Activated CD8-positive, alpha-beta memory T cell treated with anti-CD3 and anti-CD28 coated beads, Interleukin-2, amount 10 ng/mL, durations not matched to agents 7 days and 5 days (primary cell): ENCODE measurements at places on chromosomes 5 and 9. TPM values are rescaled to one million over a fixed set of nuclear protein-coding genes. Genes with fewer than 3 reads are reported as not detected.

DNA sequence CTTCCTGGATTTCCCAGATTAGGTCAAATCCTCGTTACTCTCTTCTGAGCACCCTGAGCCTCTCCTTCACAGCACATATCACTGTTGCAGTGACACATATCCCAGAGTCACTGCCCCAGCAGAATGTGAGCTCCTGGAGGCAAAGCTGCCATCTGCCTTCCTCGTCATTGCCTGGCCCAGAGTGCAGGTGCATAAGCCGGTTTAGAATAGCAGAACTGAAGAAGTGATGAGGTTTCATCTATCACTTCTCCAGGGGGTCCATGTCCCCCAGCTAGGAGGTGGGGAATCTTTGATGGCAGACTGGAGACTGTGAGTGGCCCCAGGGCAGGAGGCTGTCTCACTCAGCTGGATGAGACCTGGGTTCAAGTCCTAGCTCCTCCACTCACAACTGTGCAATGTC is 25.8 kb downstream of the NIPAL4 start:
- peak overlapping the region; percentile 9 for H3K27ac ChIP-seq
- H3K36me3 ChIP-seq = peaks cover 74% of the 10 kb centered on the region
- peaks cover 49% of the 10 kb centered on the region for H3K4me1 ChIP-seq
- DNase-seq = no peak
- H3K4me3 ChIP-seq = no peak overlapping the region

DNA sequence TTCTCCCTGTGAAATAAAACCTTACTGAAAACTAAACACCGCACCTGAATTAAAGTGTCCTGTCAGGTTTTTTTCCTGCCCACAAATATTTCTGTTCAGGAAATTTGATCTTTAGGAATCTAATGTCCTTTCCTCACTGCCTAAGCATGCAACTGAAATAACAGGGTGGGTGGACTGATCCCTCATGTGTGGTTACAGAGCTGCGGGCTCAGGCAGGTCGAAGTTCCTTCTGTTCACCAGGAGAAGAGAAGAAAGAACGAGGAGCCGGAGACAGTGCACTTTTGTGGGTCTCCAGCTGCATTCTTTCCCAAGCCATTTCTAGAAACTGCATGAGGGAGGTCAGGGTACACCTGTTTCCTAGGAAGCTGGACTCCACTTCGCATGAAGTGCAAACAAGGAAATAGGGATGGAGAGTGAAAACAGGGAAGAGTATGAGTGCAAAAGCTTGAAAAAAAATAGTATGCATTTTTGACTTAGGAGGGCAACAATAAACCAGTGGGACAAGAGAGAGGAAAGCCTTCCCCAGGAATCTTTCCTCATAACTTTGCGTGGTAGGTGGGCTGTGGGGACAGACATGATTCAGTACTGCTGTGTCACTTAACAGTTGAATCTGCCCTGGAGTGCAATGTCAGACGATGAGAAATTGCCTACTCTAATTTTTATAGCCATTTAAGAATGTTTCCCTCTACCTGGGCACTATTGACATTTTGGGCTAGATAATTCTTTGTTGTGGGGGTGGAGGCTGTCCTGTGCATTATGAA is 60.3 kb downstream of the GCNT1 start:
- DNase-seq = no peak
- H3K27me3 ChIP-seq = no peaks in the 10 kb centered on the region
- H3K4me3 ChIP-seq = no peak overlapping the region
- H3K4me1 ChIP-seq = peaks cover 13% of the 10 kb centered on the region

GRCh38 chr5:19044931-19045695 is 942.9 kb downstream of the CDH18 start:
- no peak overlapping the region for H3K4me3 ChIP-seq
- H3K27ac ChIP-seq = no peak overlapping the region
- DNase-seq = no peak
- no peaks in the 10 kb centered on the region for H3K27me3 ChIP-seq
- H3K4me1 ChIP-seq = no peaks in the 10 kb centered on the region

DNA sequence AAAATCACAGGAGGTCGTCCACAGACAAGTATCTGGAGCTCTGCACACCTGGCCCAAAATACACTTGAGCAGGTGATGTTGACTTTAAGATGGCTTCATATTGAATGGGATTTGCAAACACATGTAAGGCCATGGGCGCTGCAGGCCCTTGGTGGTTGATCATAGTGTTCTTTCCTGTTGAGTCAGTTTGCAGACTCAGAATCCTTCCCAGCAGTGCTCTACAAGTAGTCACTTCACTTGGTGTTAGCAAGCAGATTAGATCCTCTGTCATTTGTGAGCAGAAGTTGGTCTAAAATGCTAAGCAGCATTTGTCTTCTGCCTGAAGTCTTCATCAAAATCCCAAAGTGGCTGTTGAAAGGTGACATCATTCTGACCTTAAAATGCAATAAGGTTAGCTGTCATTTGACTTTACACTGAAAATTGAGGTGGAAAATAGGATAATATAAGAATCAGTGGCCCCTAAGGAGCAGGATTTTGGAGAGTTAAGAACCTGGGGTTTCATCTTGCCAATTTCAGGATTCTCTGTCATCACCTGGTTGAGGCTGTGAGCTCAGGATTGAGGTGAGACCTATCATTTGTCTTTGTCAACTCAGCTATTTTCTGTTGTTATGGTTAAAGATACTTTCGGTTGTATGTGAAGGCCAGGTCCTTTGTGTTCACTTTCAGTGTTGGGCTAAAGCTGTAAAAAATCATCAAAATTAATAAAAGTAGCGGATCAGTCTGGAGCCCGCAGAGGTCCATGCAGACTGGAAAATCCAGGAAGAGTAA is 114.5 kb downstream of the LRRC70 start:
- no peaks in the 10 kb centered on the region for H3K27me3 ChIP-seq
- no peak for DNase-seq
- H3K4me1 ChIP-seq = peaks cover 4% of the 10 kb centered on the region
- no peaks in the 10 kb centered on the region for H3K36me3 ChIP-seq
- H3K27ac ChIP-seq = no peak overlapping the region
- no peak overlapping the region for H3K4me3 ChIP-seq

DNA sequence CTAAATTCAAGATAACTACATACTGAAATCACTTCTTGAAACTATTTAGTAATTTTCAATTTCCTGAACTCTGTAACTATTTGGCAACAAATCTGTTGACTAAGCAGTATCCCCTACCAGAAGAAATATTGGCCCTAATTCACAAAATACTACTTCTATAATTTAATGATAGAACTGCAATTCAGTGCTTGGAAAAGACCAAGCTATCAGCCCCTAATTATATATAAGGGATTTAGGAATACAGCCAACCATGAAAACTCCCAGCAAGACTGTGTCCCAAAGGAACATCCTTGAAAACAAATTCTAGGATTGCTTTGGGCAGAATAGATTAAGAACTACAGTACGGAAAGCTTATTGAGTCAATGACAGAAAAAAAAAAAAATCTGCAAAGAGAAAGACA is 169.2 kb downstream of the RAB3C start:
- H3K36me3 ChIP-seq = no peaks in the 10 kb centered on the region
- peaks cover 11% of the 10 kb centered on the region for H3K27me3 ChIP-seq
- no peak for DNase-seq
- H3K27ac ChIP-seq = no peak overlapping the region
- no peak overlapping the region for H3K4me3 ChIP-seq
- H3K4me1 ChIP-seq = no peaks in the 10 kb centered on the region

DNA sequence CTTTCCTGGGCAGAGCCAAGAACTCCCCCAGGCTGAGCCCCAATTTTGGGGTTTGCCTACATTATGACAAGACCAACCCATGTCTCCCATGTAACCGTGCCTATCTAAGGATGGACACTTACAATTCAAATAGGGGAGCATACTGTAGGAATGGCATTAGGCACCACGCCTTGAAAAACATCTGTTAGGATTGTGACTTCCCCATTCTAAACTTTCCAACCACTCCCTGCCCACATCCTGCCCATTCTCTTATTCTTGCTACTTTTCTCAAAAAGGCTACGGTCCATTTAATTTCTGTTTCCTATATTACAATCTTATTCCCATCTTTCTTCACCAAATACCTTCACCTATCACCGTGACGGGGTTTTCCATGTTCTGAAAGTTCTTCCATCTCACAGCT is 99.2 kb downstream of the LPAR1 start:
- H3K4me1 ChIP-seq = no peaks in the 10 kb centered on the region
- no peak overlapping the region for H3K27ac ChIP-seq
- H3K27me3 ChIP-seq = no peaks in the 10 kb centered on the region
- H3K36me3 ChIP-seq = no peaks in the 10 kb centered on the region

DNA sequence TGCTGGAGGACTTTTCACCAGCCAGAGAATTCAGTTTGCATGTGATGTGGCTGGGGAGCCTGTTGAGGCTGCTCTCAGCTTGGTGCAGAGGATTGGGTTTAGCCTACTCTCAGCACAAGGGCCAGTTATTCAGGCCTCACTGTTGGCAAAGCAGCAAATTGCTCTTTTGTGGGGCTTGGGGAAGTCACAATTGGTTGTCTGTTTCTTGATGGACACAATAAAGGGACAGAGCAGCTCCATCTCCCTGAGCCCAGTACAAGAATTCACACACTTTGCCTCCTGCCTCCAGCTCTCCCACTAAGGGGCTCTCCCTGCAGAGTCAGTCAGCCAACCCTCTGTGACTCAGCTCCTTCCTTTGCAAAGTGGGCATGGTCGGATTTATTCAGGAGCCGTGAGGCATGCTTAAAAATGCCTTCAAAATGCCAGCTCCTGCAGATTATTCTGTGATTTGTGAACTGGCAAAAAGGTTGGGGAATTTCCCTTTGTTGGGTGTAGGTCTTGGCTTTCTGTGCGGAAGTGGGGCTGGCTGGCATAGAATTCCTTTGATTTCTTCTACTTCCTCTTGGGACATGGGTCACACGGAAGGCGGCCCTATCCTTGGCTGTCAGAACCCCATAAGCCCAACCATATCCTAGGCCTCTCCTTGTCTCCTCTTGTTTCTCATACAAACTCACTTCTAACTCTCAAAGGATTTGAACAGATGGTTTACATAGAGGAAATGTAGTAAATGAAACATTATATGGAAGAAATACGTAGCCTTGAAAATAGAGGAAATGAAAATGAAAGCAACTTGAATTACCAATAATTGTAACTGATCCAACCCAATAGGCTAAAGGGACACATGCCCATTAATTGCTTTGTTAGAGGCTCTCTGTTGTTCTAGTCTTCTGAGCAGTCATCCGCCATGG is 118.7 kb upstream of the CD180 start:
- DNase-seq = no peak
- H3K27me3 ChIP-seq = no peaks in the 10 kb centered on the region
- peaks cover 1% of the 10 kb centered on the region for H3K36me3 ChIP-seq
- H3K27ac ChIP-seq = no peak overlapping the region
- H3K4me1 ChIP-seq = peaks cover 3% of the 10 kb centered on the region
- no peak overlapping the region for H3K4me3 ChIP-seq

DNA sequence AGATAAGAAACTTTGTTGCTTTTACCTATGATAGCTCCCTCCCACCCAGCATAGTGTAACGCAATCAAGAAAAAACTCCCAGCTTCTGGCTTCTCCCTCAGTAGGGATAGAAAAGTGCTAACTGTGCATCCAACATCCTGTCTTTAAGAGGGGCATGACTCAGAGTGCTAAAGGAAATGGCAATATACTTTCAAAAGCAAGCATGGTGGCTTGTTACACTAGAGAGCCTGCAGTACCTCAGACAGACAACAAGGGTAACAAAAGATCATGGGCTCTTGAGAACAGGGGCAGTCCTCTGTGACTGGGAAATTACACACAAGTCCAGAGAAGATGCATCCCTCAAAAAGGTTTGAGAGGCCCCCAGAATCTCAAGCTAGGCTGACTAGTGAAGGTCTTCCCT is 37.8 kb downstream of the PRELID2 start:
- DNase-seq = no peak
- H3K36me3 ChIP-seq = no peaks in the 10 kb centered on the region

GRCh38 chr9:78605041-78606000 is 308.4 kb downstream of the PSAT1 start:
- H3K27ac ChIP-seq = no peak overlapping the region
- no peaks in the 10 kb centered on the region for H3K27me3 ChIP-seq
- no peak overlapping the region for H3K4me3 ChIP-seq
- no peak for DNase-seq
- no peaks in the 10 kb centered on the region for H3K4me1 ChIP-seq
- H3K36me3 ChIP-seq = no peaks in the 10 kb centered on the region

GRCh38 chr5:135266303-135266635 is 132.8 kb downstream of the MACROH2A1 start:
- no peak for DNase-seq
- H3K27ac ChIP-seq = no peak overlapping the region
- no peaks in the 10 kb centered on the region for H3K4me1 ChIP-seq
- no peaks in the 10 kb centered on the region for H3K36me3 ChIP-seq
- no peak overlapping the region for H3K4me3 ChIP-seq

PDE8B gene
- 0.68 TPM for total RNA-seq

PCDHB8 gene
- not detected for total RNA-seq

MARCOL gene
- not detected for total RNA-seq
